ENCODE measurements at places on chromosomes 13 and 19.

DNA sequence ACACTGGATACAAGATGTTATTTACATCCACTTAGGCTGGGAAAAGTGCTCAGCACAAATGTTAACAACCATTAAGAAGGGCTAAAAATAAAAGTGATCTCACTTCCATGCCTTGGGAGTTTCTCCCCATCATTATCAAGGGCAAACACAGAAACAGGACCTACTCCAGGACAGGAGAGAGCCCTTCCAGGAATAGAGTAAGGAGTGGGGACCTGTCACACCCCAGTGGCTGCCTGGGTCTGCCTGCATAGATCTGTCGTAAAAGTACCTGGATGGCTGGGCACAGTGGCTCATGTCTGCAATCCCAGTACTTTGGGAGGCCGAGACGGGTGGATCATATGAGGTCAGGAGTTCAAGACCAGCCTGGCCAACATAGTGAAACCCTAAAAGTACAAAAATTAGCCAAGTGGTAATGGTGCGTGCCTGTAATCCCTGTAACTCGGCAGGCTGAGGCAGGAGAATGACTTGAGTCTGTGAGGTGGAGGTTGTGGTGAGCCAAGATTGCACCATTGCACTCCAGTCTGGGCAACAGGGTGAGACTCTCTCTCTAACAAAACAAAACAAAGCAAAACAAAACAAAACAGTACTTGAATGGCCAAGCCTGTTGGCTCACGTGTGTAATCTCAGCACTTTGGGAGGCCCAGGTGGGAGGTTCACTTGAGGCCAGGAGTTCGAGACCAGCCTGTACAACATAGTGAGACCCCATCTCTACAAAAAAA is 5.6 kb downstream of the ATP8A2 start:
- no peak for DNase-seq

DNA sequence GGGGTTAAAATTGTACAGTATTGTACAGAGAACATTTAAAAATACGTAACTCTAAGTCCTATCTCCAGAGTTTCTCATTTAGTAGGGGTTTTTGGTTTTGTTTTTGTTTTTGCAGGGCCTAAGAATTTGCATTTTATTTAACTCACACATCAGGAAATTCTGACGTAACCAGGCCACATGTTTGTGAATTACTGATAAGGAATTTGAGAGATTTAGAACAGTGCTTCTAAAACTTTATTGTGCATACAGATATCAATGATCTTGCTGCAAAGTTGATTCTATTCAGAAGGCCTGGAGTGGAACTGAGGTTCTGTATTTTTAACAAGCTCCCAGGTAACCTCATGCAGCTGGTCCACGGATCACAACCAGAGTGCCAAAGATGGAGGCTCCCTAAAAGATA is 49.3 kb downstream of the LIG4 start:
- no peak for DNase-seq

- DNase-seq, result peak; percentile 49
Measured at GRCh38 chr19:55467236-55468053, 2.9 kb upstream of the C19orf85 start.

DNA sequence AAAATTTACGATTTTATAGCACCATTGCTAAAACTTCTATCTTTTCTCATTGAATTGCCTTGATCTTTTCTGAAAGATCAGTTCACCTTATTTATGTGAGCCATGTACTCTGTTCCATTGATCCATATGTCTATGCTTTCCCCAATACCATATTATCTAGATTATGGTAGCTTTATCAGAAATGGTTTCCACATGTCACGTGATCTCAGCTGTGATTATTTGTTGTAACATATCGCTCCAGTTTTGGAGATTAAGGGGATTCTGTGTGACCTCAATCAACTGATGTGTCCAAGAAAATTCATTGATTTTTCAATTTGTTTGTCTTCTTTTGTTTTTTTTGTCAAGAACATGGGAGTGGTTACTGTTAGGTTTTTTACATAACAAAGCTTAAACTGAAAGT is 1114.5 kb upstream of the ATXN8OS start:
- DNase-seq, result no peak

DNA sequence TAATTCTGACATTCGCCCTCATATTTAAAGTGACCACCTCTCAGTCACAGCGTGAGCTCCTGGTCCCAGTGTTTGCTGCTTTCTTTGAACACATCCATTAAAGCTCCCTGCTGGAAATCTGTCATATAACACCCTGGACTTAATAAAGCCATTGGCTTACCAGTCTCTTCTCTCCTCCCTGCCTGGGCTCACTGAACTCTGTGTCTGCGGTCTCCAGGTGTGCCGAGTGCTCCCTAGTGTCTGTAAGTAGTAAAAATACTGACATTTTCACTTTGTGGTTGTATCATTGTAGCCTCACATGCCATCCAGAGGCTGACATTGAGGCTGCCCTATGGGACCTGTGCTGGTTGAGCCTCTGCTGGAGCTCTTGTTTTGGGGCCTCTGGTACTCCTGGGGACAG is 2.6 kb upstream of the PSG11 start:
- DNase-seq, result no peak

GRCh38 chr19:695352-695949 is at the start of gene PRSS57:
TSS of gene PRSS57 (minus strand) at chr19:695452. CDS start at chr19:695430, 22 bp downstream.
- no peak for DNase-seq

DNA sequence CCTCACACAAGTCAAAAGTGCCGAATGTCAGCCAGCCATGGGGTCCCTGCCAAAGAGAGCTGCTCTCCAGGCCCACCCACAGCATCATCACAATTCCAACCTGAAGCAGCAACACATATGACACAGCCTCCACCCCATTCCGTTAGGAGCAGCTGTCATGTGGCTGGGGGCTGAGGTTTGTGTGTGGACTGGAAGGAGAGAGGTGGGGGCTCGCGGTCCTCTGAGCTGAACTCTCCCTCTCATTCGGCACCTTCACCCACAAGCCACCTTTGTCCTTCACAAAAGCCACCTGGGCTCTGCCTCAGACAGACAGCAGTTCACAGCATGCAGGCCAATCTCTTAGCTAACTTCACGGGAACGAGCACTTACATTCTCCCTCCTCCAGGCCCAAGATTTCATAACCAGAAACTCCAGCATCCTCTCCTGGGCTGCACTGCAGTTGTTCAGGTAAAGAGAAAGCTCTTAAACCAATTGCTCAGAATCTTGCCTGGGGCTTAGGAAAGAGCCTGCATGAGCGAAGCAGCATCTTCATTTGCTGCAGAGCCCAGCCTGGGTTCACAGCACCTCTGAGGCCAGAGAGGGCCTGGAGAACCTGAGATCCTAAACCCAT is 7.2 kb downstream of the RAB20 start:
- DNase-seq, result no peak

- no peak for DNase-seq
Measured at GRCh38 chr19:47389150-47389556, 30.2 kb downstream of the MEIS3 start.

DNA sequence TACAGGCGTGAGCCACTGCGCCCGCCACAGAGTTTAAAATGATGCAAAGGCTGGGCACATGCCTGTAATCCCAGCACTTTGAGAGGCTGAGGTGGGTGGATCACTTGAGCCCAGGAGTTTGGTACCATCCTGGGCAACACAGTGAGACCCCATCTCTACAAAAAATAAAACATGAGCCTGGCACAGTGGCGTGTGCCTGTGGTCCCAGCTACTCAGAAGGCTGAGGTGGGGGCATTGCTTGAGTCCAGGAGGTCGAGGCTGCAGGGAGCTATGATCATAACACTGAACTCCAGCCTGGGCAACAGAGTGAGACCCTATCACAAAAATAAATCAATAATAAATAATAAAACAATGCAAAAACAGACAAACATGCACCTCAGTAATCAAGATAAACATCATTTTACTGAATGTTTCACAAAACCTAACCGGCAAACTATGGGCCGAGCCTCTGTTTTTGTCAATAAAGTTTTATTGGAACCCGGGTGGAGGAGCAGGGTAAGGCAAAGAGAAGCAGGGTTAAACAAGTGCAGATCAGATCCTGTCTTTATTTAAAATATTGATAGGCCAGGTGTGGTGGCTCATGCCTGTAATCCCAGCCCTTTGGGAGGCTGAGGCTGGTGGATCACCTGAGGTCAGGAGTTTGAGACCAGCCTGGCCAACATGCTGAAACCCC is 2.0 kb upstream of the PEAK3 start:
- DNase-seq, result no peak

GRCh38 chr19:42601811-42602443 is 7.2 kb upstream of the CEACAM8 start:
- no peak for DNase-seq

GRCh38 chr13:64480211-64480610 is 2749.9 kb downstream of the PCDH9 start:
- DNase-seq, result no peak

DNA sequence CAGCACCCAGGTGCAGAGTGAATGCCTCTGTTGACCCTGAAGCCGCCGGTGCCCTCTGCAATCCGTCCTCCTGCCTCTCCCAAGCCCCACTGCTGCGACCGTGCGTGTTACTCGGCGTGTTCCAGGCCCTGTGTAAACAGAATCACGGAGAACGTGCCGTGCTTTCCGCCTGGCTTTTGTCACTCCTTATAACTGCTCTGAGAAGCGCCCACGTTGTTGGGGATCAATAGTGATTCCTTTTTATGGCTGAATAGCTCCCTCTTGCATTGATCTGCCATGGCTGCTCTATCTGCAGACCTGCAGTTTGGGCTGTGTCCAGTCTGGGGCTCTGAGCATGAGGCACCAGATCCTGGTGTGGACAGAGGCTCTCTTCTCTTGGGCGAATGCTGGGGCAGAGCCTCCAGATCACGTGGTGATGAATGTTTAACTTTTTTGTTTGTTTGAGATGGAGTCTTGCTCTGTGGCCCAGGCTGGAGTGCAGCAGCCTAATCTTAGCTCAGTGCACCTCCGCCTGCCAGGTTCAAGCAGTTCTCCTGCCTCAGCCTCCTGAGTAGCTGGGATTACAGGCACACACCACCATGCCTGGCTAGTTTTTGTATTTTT is 15.8 kb downstream of the ADPRHL1 start:
- DNase-seq, result no peak

DNA sequence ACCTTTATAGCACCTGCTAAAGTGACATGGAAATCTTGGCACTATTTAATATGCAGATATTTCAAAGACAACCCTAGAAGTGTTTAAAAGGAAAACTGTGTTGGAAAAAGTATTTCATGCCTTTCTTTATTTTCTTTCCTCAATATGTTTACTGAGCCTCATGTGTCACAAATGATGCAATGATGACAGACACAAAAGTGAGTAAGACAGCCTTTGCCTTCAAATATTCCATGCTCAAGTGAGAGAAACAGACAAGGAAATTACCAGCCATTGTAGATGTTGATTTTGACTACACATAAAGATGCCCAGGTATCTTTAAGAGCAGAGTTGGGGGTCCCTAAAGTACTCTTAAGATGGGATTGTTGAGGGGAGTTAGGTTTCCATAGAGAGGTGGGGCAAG is 48.0 kb upstream of the TPP2 start:
- DNase-seq, result no peak

GRCh38 chr19:38647966-38648768 is 718 bp downstream of the ACTN4 start:
- no peak for DNase-seq

GRCh38 chr19:46610851-46611770 is 10.0 kb downstream of the CALM3 start:
- DNase-seq, result peak; percentile 1

DNA sequence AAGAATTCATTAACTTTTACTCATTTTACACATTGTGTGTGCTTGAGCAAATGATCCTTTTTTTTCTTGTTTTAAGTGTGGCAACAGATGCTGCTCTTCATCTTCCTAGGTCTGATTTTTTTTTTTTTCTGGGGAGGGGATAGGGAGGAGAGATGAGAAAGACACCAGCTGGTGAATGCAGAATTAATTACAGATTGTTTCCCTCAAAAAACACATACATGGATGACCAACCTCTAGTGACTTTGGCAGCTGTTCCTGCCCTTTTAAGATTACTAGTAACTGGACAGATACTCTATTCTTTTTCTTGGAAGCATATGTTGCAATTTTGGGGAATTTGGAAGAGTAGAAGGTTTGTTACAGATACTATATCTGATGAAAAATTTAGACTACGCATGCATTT is 103.6 kb upstream of the MYO16 start:
- no peak for DNase-seq

GRCh38 chr19:49999371-50000010 is 25.7 kb downstream of the VRK3 start:
- no peak for DNase-seq

DNA sequence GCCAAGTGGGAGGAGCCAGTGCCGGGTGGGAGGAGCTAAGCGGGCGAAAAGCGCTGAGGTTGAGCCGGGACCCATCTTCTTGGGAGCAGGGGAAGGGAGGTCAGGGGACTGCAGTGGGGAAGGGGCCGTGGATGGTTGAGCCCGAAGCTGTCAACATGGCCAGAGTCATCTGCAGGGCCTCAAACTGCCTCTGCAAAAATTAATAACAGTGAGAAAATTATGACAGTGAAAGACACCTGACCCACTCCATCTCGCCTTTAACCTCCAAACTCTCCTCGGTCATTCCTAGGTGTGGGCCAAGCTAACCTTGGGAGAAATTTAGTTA is 30.1 kb downstream of the ZNF557 start:
- DNase-seq, result no peak

GRCh38 chr19:7327802-7328201 is 20.9 kb upstream of the ARHGEF18 start:
- DNase-seq, result no peak

DNA sequence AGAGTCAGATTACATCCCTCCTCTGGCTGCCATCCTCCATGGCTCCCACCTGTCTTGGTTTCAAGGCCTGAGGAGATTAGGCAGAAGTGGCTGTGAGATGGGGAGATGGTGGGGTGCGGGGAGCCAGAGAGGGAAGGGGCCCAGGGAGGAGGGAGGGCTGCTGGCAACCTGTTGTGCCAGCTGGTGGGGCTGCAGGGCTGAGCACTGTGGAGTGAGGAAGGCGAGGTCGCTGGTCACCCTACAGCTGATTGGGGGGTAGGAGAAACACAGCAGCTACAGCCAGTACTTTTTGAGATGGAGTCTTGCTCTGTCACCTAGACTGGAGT is 48.3 kb downstream of the CD320 start:
- DNase-seq, result no peak

- DNase-seq, result no peak
Measured at GRCh38 chr19:17966129-17966483, 801 bp upstream of the KCNN1 start.

DNA sequence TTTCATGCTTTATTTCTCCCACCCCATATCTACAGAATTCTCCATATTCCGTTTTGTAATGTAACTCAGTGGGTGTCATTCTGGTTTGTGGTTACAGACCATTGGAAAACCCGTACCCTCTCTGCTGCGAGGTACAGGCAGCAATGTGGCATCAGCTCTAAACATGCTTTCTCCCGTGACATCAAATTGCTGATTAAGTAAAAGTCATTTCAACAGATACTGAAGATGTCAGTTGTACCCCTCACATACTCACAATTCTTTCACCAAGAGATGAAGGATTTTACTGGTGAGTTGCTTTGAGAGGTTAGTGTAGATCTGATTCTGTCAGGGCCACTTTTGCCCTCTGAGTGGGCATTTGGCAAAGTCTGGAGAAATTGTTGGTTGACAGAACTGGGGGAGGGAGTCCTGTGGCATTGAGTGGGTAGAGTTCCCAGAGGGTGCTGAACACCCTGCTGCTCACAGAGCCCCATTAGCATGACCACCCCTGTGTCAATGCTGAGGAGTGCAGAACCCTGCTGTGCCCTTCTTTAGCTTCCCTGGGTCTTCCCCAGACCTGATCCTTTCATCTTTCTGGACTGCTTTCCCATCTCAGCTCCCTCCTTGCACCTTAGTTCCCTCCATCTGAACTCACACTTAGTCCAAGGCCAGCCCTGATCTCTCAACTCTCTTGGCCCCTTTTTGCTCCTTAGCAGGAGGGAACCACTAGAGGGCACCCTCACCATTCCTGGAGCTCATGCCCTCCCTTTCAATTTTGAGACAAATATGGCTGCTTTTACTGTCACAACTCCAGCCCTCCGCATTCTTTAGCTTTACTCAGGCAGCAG is 39.9 kb upstream of the CEACAM8 start:
- DNase-seq, result no peak

GRCh38 chr19:4803736-4804695 is 12.5 kb downstream of the FEM1A start:
- peak; percentile 53 for DNase-seq

All from activated CD4-positive, alpha-beta T cell treated with anti-CD3 and anti-CD28 coated beads for 1 hour (primary cell).